ENCODE measurements at places on chromosomes 2 and 18.
A peak's percentile ranks its signal among the peaks of the same experiment; 100 is the strongest.

DNA sequence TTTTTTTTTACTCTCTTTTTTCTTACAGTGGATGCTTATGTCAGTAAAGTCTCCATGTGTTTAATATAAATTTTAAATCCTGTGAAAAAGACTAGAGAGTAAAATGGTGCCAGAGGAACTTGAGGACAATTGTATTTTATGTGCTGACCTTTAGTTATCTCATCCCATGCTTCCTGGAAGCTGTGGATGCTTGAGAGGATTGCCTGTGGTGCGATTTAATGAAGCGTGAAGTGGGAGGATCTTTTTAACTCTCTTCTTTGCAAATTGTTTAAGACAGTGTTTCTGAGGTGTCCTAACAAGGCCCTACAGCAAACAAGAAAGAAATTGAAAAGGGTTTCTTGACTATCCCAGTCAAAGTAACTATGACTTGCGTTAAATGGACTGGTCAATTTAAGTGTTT is 84.2 kb downstream of the DTNA start:
- H3K4me1 ChIP-seq = peaks cover 6% of the 10 kb centered on the region
- H3K27ac ChIP-seq = no peak overlapping the region
- no peaks in the 10 kb centered on the region for H3K36me3 ChIP-seq
- peaks cover 6% of the 10 kb centered on the region for H3K27me3 ChIP-seq
- no peak for DNase-seq

DNA sequence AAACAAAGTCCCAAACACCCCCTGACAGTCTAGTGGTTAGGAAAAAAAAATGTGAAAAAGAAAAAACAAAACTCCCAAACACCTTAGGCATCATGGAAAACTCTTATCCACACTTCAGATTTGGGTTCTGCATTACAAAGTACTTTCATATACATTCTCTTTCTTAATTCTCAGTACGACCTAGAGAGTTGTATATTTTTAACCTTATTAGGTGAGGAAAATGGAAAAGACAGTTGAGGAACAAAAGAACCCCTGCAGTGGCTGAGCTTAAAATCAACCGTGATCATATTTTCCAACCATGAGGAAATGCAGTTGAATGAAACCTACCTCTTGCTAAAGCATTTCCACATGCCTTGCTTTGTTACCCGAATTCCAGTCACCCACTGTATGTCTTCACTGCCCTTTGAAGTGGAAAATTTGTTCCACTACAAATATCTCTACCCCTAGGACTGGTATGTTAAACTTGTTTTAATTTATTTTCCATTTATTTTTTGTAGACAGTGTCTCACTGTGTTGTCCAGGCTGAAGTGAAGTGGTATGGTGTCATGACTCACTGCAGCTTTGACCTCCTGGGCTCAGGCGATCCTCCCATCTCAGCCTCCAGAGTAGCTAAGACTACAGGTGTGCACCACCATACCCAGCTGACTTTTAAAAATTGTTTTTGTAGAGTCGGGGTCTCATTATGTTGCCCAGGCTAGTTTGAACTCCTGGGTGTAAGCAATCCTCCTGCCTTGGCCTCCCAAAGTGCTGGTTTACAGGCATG is 56.9 kb upstream of the LPIN2 start:
- H3K27me3 ChIP-seq = no peaks in the 10 kb centered on the region
- H3K36me3 ChIP-seq = no peaks in the 10 kb centered on the region
- DNase-seq = no peak
- peak overlapping the region; percentile 78 for H3K27ac ChIP-seq
- H3K4me3 ChIP-seq = peak overlapping the region; percentile 77

GRCh38 chr2:107308835-107309234 is 422.9 kb upstream of the ST6GAL2 start:
- no peaks in the 10 kb centered on the region for H3K4me1 ChIP-seq
- H3K4me3 ChIP-seq = no peak overlapping the region
- DNase-seq = no peak
- no peaks in the 10 kb centered on the region for H3K36me3 ChIP-seq

DNA sequence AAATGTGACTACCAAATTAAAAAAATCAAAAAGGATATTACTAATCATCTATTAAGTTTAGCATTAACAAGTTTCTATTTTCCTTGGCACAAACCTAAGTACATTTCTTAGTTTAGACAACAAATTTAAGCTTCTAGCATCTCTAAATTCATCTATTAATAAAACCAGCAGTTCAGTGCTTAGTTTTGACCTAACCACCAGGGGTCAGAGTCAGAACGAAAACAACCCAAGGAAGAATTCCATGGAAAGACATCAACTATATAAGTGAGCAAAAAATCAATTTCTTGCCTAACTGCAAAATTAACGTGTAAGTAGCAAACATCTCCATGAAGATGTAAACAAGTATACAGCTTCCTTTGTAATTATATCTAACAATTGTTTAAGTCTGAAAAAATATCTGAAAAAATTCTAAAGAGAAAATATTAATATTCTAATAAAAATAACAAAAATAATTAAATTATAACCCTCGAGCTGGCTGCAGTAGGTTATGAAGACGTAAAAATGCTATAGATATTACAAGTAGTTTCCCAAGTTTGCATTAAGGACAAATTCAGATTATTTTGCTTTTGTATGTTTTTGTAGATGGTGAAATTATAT is 83.7 kb downstream of the CERKL start:
- peaks cover 2% of the 10 kb centered on the region for H3K4me1 ChIP-seq
- H3K27me3 ChIP-seq = peaks cover 2% of the 10 kb centered on the region
- H3K4me3 ChIP-seq = no peak overlapping the region
- no peak for DNase-seq
- no peak overlapping the region for H3K27ac ChIP-seq
- no peaks in the 10 kb centered on the region for H3K36me3 ChIP-seq

DNA sequence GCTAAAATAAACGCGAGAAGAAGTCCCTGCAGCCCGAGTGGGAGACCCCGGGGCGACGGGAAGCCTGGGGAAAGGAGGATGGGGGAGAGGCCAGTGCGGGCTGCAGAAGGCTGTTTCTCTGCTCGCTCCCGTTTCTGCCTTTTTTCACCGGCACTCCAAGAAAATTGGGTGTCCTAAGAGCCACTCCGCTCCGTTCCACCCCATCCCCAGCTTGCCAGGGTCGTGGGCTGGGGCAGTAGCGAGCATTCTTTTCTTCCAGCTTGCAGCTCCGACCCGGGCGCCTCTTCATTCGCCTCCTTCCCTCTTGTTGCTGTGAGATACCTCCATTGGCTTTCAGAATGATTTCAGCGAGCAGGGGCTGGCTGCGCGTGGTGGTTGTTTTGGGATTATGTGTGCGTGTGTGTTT is 1.1 kb downstream of the HOXD3 start:
- H3K27ac ChIP-seq = peak overlapping the region; percentile 46
- H3K27me3 ChIP-seq = peaks cover 88% of the 10 kb centered on the region
- peak overlapping the region; percentile 43 for H3K4me3 ChIP-seq
- peaks cover 6% of the 10 kb centered on the region for H3K4me1 ChIP-seq
- no peak for DNase-seq

DNA sequence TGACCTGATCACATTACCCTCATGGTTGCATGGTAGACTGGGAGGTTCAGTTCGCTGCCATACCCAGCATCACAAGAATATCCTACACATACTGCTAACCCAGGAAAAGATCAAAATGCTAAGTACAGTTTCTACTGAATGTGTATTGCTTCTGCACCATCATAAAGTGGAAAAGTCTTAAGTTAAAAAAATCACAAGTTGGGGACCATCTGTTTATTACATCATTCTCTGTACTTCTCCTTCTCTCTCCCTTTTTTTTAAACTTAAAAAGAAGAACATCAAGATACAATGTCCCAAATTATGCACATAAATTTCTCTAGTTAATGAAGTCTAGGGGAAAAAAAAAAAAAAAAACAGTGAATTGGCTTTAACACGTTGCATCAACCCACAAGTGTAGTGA is 43.3 kb downstream of the NBAS start:
- no peaks in the 10 kb centered on the region for H3K4me1 ChIP-seq
- H3K4me3 ChIP-seq = no peak overlapping the region
- no peaks in the 10 kb centered on the region for H3K27me3 ChIP-seq
- peaks cover 20% of the 10 kb centered on the region for H3K36me3 ChIP-seq
- no peak overlapping the region for H3K27ac ChIP-seq

Data from activated naive CD8-positive, alpha-beta T cell treated with anti-CD3 and anti-CD28 coated beads, Interleukin-2, amount 10 ng/mL, durations not matched to agents 7 days and 5 days (primary cell).